GM12891 (cell line): ENCODE measurements at places on chromosomes 7 and 10.
A peak's percentile ranks its signal among the peaks of the same experiment; 100 is the strongest.

DNA sequence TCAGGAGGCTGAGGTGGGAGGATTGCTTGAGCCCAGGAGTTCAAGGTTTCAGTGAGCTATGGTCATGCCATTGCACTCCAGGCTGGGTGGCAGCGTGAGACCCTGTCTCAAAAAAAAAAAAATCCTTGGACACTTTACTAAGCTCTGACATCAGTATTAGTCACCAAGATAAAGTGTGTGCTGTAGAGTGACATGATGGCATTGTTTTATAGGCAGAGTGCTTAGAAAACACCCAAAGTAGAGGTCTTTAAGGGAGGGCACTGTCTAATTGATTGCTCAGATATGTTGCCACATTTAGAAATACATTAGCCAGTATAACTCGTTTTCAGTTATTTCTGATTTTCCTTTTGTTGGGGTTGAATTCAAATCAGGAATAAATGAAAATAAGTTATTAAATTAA is 235.9 kb downstream of the REEP3 start:
- no peak for DNase-seq

GRCh38 chr10:103928784-103929183 is 10.8 kb upstream of the STN1 start:
- no peak for DNase-seq

DNA sequence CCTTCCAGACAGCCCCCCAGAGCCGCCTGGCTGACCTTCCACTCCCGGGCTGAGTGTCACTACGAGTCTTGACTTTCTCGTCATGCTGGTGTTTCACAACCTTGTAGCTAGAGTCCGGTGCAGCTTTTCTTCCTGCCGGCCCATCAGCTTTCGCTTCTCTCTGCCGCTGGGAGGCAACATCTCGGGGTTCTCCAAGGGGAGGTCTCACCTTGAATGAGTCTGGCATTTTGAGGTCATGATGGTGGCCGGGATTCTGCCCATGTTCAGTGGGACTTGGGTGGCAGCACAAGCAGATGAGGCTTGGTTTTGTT is 285.2 kb downstream of the CAMK1D start:
- no peak for DNase-seq

GRCh38 chr7:53900856-53901528 is 641.2 kb upstream of the VSTM2A start:
- no peak for DNase-seq

DNA sequence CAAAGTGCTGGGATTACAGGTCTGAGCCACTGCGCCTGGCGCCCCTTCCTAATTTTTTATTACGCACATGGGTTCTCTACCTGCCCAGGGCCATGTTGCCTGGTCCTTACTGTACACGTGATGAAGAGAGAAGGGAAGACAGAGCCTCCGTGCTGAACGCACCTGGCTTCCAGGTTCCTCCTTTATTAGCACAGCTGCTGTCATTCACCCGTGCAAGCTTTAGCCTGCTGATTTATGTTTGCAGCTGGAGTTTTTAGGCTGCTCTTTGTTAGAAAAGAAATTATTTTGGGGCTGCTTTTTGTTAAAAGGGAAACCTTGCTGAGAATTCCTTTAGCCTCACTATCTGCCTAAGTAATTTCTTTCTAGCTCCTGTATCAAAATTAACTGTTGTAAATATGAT is 417.0 kb downstream of the CALN1 start:
- no peak for DNase-seq

DNA sequence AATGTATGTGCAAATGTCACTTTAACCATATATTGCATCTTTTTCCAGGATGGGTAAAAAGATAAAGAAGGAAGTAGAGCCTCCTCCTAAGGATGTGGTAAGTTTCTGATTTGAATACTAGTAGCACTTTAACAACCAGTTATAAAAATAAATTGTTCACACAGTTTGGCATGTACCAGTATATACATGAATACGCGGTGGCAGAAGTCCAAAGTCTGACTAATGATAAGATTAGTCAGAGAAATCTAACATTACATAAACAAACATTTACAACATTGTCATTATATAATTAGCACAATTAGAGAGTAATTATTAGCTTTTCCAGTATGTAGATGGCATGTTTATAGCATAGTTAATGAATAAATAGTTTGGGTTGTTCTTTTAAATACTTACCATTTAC is 4.1 kb downstream of the ARMC3 start:
- no peak for DNase-seq

DNA sequence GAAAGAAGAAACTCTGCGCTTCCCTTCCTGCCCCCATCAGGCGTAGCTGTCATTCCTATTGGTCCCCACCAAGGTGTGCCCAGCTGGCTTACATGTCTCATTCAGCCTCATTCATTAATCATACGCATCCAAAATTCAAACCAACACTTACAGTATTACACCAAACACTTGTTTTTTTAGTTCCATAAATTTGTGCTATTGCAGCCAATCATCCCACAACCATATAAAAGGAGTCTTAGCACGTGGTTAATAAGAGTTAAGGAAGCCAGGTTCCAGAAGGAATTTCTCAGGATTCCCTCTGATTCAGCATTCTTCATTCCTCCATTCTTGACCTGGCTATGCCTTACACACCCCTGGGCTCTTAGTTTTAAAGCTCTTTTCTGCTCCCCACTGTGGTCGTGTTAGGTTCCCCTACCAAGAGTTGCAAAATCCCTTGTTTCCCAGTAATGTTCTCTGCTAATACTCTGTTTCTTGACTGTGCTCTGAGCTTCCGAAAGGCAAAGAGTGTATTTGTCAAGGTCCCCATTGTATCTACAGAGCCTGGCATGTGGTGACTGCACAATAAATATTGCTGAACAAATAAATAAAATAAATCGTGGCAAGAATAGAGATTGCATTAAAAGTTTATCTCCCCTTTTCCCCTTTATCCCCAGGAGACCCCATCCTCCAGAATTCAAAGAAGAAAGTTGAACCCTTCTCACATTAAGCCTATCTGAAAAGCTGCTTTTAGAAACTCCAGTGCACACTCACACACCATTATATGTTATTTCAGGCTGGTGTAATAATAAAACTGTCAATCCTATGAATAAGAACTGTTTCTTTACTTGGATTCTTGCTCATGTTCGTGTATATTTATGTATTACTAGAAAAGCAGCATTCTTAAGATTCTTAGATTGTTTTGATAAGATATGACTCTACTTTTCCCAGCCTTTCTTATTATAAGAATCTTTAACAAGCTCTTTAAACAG is 514.4 kb downstream of the INHBA start:
- DNase-seq: no peak

DNA sequence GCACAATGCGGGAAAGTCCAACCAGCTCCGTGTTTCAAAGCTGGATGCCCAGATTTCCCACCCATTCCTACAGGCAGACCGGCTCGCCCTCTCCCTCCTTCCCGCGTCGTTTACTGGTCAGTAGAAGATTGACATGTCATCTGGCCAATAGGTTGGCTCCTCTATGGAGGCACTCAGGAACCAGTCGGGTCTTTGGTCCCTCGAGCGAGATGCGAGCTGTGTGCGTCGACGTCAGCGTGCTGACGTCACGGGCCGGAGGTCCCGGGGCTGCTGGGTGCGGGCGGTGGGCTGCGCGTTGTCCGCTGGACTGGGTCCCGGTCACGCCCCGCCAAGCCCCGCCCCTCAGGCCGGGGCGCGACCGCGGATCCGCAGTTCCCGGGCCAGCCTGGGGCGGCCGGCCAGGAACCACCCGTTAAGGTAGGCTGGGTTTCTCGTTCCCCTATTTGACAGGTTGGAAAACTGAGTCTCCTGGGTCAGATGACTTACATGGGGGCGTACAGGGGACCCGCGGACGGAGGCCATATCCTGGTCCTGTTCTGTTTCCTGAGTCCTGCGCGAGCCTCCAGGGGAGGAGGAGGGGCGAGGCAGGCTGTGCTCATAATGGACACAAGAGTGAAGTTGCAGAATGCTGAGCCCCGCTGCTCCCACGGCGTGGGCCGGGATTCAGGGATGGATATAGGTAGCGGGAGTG is at the start of gene STARD3NL:
TSS of gene STARD3NL (plus strand) at position 242 of the 691 bp plus-strand sequence. CDS start 29,260 bp downstream, outside the sequence.
- peak; percentile 68 for DNase-seq

DNA sequence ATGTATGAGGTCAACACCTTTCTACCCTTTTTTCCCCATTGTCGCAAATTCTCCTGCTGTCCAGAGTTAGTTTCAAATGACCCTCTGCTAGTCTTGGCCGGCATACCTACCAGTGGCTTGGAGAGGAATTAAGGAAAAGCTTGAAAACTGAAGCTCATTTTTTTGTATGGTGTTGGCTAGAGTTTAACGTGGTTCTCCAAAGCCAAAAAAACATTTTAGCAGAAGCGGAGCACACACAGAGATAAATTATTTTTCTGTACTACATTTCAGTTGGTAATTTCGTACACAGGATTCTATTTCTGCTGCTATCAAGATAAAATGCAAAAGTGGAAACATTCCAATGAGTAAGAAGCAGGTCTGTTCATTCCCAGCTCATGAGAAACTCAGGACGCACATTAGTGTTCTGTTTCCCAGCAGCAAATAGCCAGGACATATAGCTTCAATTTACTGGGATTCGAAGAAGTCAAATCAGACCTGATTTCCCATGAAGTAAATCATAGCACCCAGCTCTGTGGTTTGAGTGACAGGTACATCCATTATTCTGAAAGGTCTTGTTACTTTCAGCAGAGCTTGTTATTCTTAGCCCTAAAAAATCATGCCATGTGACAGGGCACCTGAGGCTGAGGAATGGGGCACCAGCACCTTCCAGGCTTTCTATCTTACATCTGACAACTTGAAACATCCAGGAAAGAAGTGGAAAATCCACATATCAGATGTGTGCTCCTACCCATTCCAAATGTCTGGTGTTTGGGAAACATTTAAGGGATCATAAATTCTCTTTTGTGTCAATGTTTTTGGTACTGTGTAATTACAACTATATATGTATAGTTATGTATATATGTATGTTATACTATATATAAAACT is 215.9 kb upstream of the C7orf33 start:
- DNase-seq: no peak

DNA sequence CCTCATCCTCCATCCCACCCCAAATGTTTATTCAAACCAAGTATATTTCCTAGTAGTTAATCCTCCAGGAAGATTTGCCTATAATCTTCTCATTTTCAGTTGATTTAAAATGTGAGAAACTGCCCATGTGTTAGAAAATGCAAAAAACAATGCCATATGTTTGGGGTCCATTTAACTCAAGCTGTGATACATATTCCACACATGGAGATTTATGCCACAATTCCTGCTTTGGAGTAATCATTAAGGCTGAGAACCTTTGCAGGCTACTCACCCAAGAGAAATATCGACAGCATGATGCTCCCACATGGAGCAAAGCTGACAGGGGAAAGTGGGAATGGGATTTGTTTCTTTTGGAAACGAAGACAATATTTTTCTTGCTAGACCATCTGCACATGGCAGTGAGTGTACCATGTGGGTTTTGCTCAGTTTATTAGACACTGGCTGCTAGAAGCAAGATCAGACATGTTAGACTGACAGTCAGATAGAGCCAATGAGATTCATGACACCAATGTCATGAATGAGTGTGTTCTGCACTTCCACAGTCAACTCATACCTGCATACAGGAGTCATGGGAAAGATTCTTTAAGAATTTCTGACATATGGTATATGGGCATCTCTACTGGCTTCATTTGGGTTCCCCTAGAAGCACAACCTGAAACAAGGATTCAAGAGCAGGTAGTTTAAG is 3.4 kb upstream of the GRM8 start:
- DNase-seq: no peak

- no peak for DNase-seq
Observed at GRCh38 chr7:82286798-82287140, 156.8 kb downstream of the CACNA2D1 start.

GRCh38 chr7:28240481-28240880 is 59.9 kb upstream of the JAZF1 start:
- no peak for DNase-seq

DNA sequence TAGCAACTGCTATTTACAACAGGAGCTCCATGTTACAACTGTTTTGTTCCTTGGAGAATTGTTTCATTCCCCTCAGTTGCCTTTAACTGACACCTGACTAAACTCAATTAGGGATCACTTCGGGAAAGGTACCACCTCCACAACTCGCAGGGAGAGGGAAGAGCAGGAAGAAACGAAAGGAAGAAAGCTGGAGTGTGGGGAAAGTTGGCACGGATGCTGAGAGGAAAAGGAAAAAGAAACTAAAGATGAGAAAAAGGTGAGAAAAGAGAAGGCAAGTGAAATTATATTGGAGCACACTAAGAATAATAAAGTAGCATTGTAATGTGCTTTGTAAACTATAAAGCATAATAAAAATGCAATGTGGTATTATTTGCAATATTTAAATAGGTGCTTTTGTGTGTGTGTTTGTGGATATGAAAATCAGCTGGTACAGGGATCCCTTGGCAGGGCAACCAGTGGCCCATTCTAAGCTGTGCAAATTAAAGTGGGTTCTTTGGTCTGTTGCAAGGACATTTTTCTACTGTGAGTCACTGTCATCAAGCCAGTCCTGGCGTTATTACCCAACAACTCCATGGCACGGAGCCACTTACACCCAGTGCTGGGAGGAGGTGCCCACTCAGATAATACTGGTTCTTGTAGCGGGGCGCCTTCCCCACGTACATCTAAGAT is 45.9 kb downstream of the HIPK2 start:
- no peak for DNase-seq

DNA sequence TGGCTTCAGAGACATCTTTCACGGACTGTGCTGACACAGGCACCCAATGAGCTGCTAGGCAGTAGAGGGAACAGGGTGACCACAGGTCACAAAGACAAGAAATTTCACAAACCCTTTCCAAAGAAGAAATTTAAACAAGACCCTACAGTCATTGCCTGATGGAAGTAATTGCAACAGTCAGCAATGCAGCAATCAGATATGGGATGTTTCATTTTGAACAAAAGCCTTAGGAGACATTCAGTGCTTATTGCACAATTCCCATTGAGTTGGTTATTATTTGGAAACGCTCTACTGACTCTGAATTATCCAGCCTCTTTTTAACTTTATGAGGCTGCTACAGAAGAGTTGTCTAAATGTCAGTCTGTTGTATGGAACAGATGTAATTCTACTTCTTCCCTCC is 85.5 kb downstream of the ETV1 start:
- no peak for DNase-seq

DNA sequence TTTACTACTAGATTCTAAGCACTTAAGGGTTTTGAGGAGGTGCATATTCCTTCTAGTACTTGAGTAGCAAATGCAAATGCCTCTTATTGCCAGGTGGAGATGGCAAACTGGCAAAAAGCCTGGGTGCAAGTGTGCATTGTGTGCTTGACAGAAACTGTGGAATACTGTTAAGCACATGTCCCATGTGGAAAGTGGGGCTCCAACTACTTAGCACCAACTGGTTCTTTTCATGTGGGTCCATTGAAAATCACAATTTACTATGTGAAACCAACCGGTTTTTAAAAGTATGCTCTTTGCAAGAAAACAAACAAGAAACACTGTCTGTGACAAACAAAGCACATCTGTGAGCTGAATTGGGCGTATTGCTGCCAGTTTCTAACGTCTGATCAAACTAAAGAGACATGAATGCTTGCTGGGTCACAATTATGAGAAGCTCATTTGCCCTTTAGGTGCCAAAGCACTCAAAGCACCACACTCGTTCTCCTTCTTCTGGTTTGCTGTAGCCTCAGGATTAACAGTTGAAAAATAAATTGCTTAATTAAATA is 197.4 kb downstream of the SEMA3E start:
- DNase-seq: no peak

GRCh38 chr10:45249978-45250693 is 65.3 kb downstream of the OR13A1 start:
- no peak for DNase-seq

- no peak for DNase-seq
Observed at GRCh38 chr10:99630991-99631390, 10.8 kb upstream of the SLC25A28 start.
